ENCODE measurements at places on chromosomes 4 and X.

GRCh38 chr4:155376387-155377268 is at the start of gene MAP9:
Gene MAP9 (minus strand): TSS chr4:155376965. CDS start chr4:155375850, 1,115 bp downstream.
- H3K4me3 ChIP-seq = peak within 1 kb of the TSS; percentile 87
- peak; percentile 99 for DNase-seq
- H3K36me3 ChIP-seq = no peaks in the 10 kb centered on the region
- no peak within 1 kb of the TSS for H3K27ac ChIP-seq
- no peaks in the 10 kb centered on the region for H3K4me1 ChIP-seq

DNA sequence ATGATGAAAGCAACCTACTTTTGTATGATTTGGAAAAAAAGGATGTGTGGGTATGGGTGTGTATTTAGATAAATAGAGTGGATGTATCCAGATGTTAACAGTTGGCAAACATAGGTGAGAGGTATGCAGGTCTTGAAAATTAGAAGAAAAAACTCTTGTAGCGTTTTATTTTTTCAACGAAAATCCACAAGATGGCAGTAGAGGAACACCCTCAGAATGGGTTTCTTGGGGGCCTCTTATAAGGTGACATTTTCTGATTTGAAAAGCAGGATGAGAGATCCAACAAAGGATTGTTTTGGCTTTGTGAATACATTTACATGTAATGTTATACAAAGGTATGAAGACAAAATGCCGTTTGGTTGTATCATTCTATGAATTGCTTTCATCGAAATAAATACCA is 68.3 kb downstream of the FMR1NB start:
- H3K27ac ChIP-seq = no peak overlapping the region
- H3K4me1 ChIP-seq = no peaks in the 10 kb centered on the region
- DNase-seq = no peak
- no peak overlapping the region for H3K4me3 ChIP-seq

GRCh38 chr4:53702334-53703266 is 111.3 kb upstream of the LNX1 start:
- H3K4me1 ChIP-seq = peaks cover 3% of the 10 kb centered on the region
- no peak overlapping the region for H3K27ac ChIP-seq
- DNase-seq = peak; percentile 49
- no peaks in the 10 kb centered on the region for H3K36me3 ChIP-seq
- no peaks in the 10 kb centered on the region for H3K27me3 ChIP-seq

DNA sequence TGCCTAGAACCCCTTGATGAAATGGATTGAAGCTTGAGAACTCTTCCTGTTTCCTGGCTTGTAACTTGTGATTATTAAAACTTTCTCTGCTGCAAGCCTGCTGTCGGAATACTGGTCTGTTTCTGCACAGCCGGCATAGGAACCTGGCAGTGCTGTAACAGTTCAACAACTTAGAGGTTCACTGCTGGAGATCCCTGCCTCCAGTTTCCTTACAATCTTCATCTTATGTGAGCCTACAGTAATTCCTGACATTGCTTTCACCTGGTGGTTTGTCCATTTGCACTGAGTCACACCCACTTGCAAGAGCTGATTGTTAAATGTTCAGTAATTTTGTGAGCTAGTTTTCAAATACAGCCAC is 1.3 kb upstream of the SEPSECS start:
- no peak overlapping the region for H3K27ac ChIP-seq
- peaks cover 3% of the 10 kb centered on the region for H3K36me3 ChIP-seq
- no peaks in the 10 kb centered on the region for H3K4me1 ChIP-seq
- DNase-seq = no peak
- peak overlapping the region; percentile 74 for H3K4me3 ChIP-seq

DNA sequence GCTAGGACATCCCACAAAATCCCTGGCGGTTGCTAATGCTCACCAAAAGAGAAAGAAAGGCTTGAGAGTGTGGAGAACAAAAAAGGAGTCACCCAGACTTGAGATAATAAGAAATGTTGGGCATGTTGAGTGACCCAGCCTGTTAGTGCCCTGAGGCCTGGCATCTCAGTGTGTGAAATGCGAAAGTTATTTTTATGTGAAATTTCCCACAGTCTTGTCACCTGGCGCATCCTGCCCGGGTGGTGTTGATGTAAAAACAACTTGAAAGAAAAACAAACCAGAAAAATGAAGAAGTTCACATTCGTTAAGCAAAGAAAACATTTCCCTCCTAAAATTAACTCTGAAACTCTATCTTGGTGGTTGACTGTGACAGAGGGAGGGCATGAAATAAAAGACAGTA is 495.2 kb downstream of the MID1IP1 start:
- no peaks in the 10 kb centered on the region for H3K27me3 ChIP-seq
- H3K4me1 ChIP-seq = no peaks in the 10 kb centered on the region
- DNase-seq = no peak

GRCh38 chr4:88458104-88458740 is 1.3 kb downstream of the HERC5 start:
- H3K27ac ChIP-seq = no peak overlapping the region
- peaks cover 5% of the 10 kb centered on the region for H3K36me3 ChIP-seq
- no peak for DNase-seq
- H3K27me3 ChIP-seq = peaks cover 2% of the 10 kb centered on the region
- H3K4me1 ChIP-seq = no peaks in the 10 kb centered on the region
- H3K4me3 ChIP-seq = peak overlapping the region; percentile 85

- DNase-seq = no peak
- H3K27me3 ChIP-seq = no peaks in the 10 kb centered on the region
- no peaks in the 10 kb centered on the region for H3K4me1 ChIP-seq
- no peaks in the 10 kb centered on the region for H3K36me3 ChIP-seq
- H3K27ac ChIP-seq = no peak overlapping the region
These were observed 29.3 kb upstream of the CXCL13 start for GRCh38 chr4:77576351-77576750.

Data from H9 (cell line).